ENCODE measurements at places on chromosomes 5 and 9. TPM values are rescaled to one million over a fixed set of nuclear protein-coding genes. Genes with fewer than 3 reads are reported as not detected.
A peak's percentile ranks its signal among the peaks of the same experiment; 100 is the strongest.

- DNase-seq: no peak
- H3K4me1 ChIP-seq: no peaks in the 10 kb centered on the region
- H3K27ac ChIP-seq: no peak overlapping the region
- no peak overlapping the region for H3K4me3 ChIP-seq
- no peaks in the 10 kb centered on the region for H3K27me3 ChIP-seq
- no peaks in the 10 kb centered on the region for H3K36me3 ChIP-seq
These were observed 22.5 kb upstream of the JAKMIP2 start for GRCh38 chr5:147805030-147805454.

GRCh38 chr5:80919678-80920196 lies 40.4 kb upstream of the RASGRF2 start:
- no peak overlapping the region for H3K27ac ChIP-seq
- DNase-seq: no peak
- no peaks in the 10 kb centered on the region for H3K27me3 ChIP-seq
- H3K36me3 ChIP-seq: no peaks in the 10 kb centered on the region

DNA sequence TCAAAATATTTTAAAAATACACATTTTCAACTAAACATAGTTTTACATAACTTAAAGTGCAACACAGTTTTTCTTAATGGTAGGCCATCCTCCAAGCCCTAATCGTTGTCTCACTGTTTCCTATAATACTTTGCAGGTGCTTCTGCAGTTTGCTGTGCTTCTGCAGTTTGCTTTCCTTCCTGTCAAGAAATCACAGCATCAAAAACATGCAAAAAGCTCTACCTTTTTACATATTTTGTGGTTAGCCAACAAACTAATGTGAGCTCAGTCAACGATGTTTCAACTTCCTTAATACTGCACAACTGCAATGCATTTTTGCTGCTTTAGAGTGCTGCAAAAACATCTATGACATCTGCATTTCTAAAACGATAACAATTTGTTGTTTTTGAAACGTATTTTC lies 25.2 kb downstream of the EMB start:
- no peak overlapping the region for H3K27ac ChIP-seq
- H3K27me3 ChIP-seq: no peaks in the 10 kb centered on the region
- no peaks in the 10 kb centered on the region for H3K4me1 ChIP-seq
- DNase-seq: no peak

- no peaks in the 10 kb centered on the region for H3K27me3 ChIP-seq
- DNase-seq: no peak
- H3K36me3 ChIP-seq: no peaks in the 10 kb centered on the region
- H3K27ac ChIP-seq: no peak overlapping the region
- no peak overlapping the region for H3K4me3 ChIP-seq
These were observed 25.2 kb downstream of the ZCCHC9 start for GRCh38 chr5:81326554-81326953.

DNA sequence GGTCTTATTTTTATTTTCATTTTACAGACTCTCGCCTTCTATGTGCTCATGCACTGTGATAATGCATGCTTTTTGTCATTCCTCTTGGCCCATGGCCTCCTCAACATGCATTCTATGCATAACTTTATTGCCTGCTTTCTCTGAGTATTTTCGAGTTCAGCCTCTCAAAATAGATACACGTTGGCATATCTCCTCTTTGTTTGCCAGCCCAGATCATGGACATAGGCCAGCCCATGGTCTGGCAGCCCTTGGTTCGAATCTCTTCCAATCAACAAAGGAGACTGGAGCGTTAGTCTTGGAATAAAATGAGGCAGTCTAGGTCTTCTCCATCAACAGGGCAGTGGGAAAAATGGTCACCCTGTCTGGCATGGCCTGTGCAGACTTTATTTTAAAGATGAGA lies 279.5 kb upstream of the ADAMTS16 start:
- no peak overlapping the region for H3K4me3 ChIP-seq
- no peak for DNase-seq
- no peaks in the 10 kb centered on the region for H3K36me3 ChIP-seq
- no peak overlapping the region for H3K27ac ChIP-seq
- no peaks in the 10 kb centered on the region for H3K27me3 ChIP-seq

GRCh38 chr9:128117613-128118471 lies 9.7 kb downstream of the PTGES2 start:
- peaks cover 19% of the 10 kb centered on the region for H3K36me3 ChIP-seq
- H3K27ac ChIP-seq: no peak overlapping the region
- H3K4me1 ChIP-seq: peaks cover 6% of the 10 kb centered on the region
- peak; percentile 96 for DNase-seq
- no peak overlapping the region for H3K4me3 ChIP-seq

- H3K27ac ChIP-seq: peak overlapping the region; percentile 58
- H3K27me3 ChIP-seq: peaks cover 26% of the 10 kb centered on the region
- H3K4me1 ChIP-seq: peaks cover 16% of the 10 kb centered on the region
These were observed 215.5 kb downstream of the PDZD2 start for GRCh38 chr5:31854181-31855133.

The LRRC70 gene
- not detected for polyA plus RNA-seq

The FAM151B gene
- 0.46 TPM for polyA plus RNA-seq

Measured in sigmoid colon (tissue), 7 donors.